MM.1S (cell line): ENCODE measurements at places on chromosomes 4 and X.

DNA sequence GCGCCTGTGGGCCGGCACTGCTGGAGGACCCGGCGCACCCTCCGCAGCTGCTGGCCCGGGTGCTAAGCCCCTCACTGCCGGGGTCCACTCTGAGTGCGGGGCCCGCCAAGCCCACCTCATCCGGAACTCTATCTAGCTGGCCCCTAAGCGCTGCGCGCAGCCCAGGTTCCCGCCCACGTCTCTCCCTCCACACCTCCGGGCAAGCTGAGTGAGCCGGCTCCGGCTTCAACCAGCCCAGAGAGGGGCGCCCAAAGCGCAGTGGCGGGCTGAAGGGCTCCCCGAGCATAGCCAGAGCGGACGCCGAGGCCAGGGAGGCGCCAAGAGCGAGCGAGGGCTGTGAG is 75.2 kb downstream of the QDPR start:
- no peaks in the 10 kb centered on the region for H3K27me3 ChIP-seq
- no peak overlapping the region for H3K4me3 ChIP-seq
- DNase-seq: no peak
- no peak overlapping the region for H3K27ac ChIP-seq

DNA sequence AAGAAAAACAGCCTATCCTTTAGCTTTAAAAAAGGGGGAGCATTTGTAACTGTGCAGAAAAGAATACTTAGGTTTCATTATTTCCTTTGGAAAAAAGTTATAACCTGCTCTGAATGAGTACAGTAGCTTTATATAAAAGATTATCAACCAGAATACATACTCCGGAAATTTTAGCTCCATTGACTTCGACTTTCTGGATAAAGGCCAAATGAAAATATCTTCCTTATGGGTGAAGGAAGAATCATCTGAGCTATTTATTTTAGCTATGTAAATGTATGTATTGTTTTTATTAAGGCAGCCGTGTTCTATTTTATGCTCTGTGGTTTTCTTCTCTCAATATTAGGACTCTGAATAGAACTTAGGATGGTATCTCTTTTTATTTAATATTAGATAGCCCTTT is 69.0 kb upstream of the ETNPPL start:
- H3K36me3 ChIP-seq: no peaks in the 10 kb centered on the region
- H3K27me3 ChIP-seq: no peaks in the 10 kb centered on the region
- no peak overlapping the region for H3K27ac ChIP-seq
- peaks cover 31% of the 10 kb centered on the region for H3K4me1 ChIP-seq

DNA sequence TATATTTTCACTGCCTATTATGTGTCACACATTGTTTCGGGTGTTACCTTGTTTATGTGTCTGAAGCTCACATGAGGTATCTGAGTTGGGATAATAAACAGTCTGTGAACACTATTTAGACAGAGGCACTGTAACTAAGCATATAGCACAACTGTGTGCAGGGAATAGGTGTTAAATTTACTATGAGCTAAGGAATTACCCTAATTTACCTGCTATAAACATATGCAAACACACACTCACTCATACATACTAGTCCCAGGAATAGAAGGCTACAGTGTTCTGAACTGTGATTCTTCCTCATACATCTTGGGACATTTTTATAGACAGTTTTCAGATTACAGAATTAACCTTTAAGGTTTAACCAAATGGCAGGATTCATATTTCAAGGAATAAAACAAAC is 127.6 kb upstream of the SPANXN4 start:
- no peak overlapping the region for H3K27ac ChIP-seq
- H3K36me3 ChIP-seq: no peaks in the 10 kb centered on the region
- no peak overlapping the region for H3K4me3 ChIP-seq
- H3K27me3 ChIP-seq: no peaks in the 10 kb centered on the region

DNA sequence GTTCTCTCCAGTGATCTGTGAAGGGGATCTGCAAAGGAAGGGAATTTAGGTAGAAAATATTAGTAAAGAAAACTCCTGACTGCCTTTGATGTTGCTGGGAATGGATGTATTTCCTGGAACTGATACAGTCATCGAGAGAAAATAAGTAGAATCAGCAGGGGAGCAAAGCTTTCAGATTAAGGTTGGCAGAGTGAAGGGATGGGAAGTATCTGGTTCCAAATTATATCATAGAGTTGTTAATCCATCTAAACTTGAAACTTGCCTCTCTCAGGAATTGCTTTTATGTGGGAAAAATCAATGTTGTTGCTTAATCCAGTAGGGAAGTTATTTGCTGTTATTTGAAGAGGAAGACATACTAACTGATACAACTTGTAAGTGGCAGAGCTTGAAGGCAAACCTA is 19.3 kb downstream of the EPHA5 start:
- no peaks in the 10 kb centered on the region for H3K27me3 ChIP-seq
- no peaks in the 10 kb centered on the region for H3K36me3 ChIP-seq
- no peak for DNase-seq
- H3K4me3 ChIP-seq: no peak overlapping the region

GRCh38 chr4:122458625-122459024 is 2.1 kb upstream of the IL2 start:
- H3K4me1 ChIP-seq: peaks cover 12% of the 10 kb centered on the region; the same call in 1 of the 2 replicates
- H3K27ac ChIP-seq: no peak overlapping the region
- peaks cover 13% of the 10 kb centered on the region for H3K27me3 ChIP-seq
- H3K36me3 ChIP-seq: no peaks in the 10 kb centered on the region
- H3K4me3 ChIP-seq: no peak overlapping the region

DNA sequence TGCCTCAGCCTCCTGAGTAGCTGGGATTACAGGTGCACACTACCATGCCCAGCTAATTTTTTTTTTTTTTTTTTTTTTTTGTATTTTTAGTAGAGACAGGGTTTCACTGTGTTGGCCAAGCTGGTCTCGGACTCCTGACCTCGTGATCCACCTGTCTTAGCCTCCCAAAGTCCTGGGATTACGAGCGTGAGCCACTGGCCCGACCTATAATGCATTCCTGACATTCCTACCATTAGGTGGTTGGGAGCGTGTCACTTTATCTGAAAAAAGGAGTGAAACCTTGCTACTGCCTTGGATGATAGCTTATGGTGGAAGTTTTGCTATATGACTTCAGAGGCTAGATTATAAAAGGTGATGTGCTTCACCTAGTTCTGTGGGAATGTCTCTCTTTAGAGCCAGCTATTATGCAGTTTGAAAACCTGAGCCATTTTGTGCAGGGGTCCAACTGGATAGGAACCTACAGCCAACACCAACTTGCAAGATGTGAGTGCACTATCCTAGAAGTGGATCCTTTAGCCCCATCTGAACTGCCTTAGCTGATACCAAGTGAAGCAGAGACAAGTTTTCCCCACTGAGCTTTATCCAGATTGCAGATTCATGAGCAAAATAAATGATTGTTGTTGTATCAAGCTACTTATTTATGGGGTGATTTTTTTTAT is 29.8 kb upstream of the EMCN start:
- peaks cover 38% of the 10 kb centered on the region for H3K4me1 ChIP-seq
- H3K27ac ChIP-seq: peak overlapping the region; percentile 43; the same call in 1 of the 2 replicates
- no peak for DNase-seq
- H3K36me3 ChIP-seq: no peaks in the 10 kb centered on the region
- no peaks in the 10 kb centered on the region for H3K27me3 ChIP-seq

DNA sequence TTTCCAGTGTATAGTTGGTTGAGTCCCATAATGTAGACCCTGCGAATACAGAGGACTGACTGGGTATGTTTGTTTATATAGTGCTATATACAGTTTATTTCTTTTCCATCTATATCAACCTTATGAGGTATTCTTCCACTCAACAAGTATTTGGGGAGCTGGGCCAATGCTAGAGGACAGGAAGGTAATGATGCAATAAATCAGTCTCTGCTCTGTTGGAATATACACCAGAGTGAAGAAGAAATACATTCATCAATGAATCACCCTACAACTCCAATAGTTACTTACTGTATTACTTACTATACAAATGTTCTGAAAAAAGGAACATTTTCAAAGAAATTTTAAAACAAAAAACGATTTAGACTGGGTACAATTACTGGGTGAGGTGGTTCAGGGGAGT is 2.1 kb upstream of the ARSJ start:
- no peaks in the 10 kb centered on the region for H3K4me1 ChIP-seq
- no peak overlapping the region for H3K27ac ChIP-seq
- no peaks in the 10 kb centered on the region for H3K36me3 ChIP-seq
- no peaks in the 10 kb centered on the region for H3K27me3 ChIP-seq
- DNase-seq: no peak

GRCh38 chrX:43176686-43177085 is 398.7 kb upstream of the PPP1R2C start:
- no peaks in the 10 kb centered on the region for H3K4me1 ChIP-seq
- H3K4me3 ChIP-seq: no peak overlapping the region
- H3K27me3 ChIP-seq: no peaks in the 10 kb centered on the region
- H3K36me3 ChIP-seq: no peaks in the 10 kb centered on the region
- H3K27ac ChIP-seq: no peak overlapping the region
- DNase-seq: no peak

GRCh38 chrX:16635040-16635439 is 14.9 kb upstream of the S100G start:
- no peaks in the 10 kb centered on the region for H3K36me3 ChIP-seq
- no peak overlapping the region for H3K27ac ChIP-seq
- no peak overlapping the region for H3K4me3 ChIP-seq
- no peak for DNase-seq
- no peaks in the 10 kb centered on the region for H3K27me3 ChIP-seq

DNA sequence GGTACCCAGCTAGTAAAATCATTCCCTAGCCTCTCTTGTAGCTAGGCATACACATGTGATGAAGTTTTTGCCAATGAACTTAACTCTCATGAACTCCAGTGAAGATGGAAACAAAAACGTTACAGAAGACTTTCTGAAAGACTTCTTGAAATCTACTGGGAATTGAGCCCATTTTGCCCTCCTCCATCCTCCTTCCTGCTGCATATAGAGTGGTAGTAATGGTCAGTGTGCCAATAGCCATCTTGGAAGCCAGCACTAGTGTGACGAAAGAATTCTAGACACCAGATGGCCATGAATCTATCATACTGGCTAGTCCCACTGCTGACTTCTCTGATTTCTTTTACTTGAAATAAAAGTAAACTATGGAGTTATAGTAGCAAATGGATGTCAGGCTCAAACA is 30.9 kb upstream of the PPA2 start:
- H3K36me3 ChIP-seq: no peaks in the 10 kb centered on the region
- H3K4me1 ChIP-seq: no peaks in the 10 kb centered on the region
- DNase-seq: no peak
- no peak overlapping the region for H3K27ac ChIP-seq
- no peaks in the 10 kb centered on the region for H3K27me3 ChIP-seq

DNA sequence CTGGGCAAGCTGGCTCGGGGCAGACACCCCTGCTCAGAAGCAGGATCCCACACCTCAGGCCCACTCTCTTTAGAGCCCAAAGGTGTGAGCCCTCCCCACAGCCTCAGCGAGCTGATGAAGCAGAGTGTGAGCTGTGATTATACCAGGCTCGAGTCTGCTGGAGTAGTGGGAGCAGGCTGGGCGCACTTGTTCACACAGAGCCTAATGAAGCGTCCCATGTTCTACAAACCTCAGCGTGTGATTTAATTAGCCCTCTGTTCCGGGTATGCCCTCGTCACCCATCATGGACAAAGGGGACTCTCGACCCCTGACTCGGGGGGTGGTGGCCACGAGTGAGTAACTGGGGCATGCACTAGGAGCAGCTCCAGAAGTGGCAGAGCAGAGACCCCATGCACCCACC is 62.3 kb downstream of the PPP2R2C start:
- H3K27me3 ChIP-seq: peaks cover 73% of the 10 kb centered on the region
- no peaks in the 10 kb centered on the region for H3K36me3 ChIP-seq
- no peaks in the 10 kb centered on the region for H3K4me1 ChIP-seq
- H3K4me3 ChIP-seq: no peak overlapping the region
- no peak overlapping the region for H3K27ac ChIP-seq
- no peak for DNase-seq

- H3K4me3 ChIP-seq: no peak overlapping the region
- H3K27me3 ChIP-seq: no peaks in the 10 kb centered on the region
- peaks cover 6% of the 10 kb centered on the region for H3K4me1 ChIP-seq
- no peak for DNase-seq
- no peak overlapping the region for H3K27ac ChIP-seq
- no peaks in the 10 kb centered on the region for H3K36me3 ChIP-seq
These were observed 16.6 kb upstream of the GASK1B start for GRCh38 chr4:158189422-158189821.

GRCh38 chr4:143554728-143555597 is 41.5 kb downstream of the SMARCA5 start:
- H3K36me3 ChIP-seq: peaks cover 3% of the 10 kb centered on the region; the same call in 1 of the 2 replicates
- DNase-seq: no peak
- no peak overlapping the region for H3K4me3 ChIP-seq
- no peak overlapping the region for H3K27ac ChIP-seq
- 0 out of 2 replicates have a peak, but pooled peaks cover 4% of the 10 kb centered on the region for H3K4me1 ChIP-seq

- H3K4me1 ChIP-seq: 0 out of 2 replicates have a peak, but pooled peaks cover 3% of the 10 kb centered on the region
- no peak overlapping the region for H3K27ac ChIP-seq
- peak overlapping the region; percentile 69 for H3K4me3 ChIP-seq
- no peaks in the 10 kb centered on the region for H3K36me3 ChIP-seq
- no peak for DNase-seq
These were observed 824 bp upstream of the HMGB3 start for GRCh38 chrX:150982235-150982787.

GRCh38 chr4:101018836-101019235 is 328.5 kb downstream of the PPP3CA start:
- H3K36me3 ChIP-seq: no peaks in the 10 kb centered on the region
- H3K27ac ChIP-seq: peak overlapping the region; percentile 92
- H3K27me3 ChIP-seq: no peaks in the 10 kb centered on the region
- H3K4me1 ChIP-seq: peaks cover 42% of the 10 kb centered on the region
- peak; percentile 88 for DNase-seq
- H3K4me3 ChIP-seq: no peak overlapping the region

DNA sequence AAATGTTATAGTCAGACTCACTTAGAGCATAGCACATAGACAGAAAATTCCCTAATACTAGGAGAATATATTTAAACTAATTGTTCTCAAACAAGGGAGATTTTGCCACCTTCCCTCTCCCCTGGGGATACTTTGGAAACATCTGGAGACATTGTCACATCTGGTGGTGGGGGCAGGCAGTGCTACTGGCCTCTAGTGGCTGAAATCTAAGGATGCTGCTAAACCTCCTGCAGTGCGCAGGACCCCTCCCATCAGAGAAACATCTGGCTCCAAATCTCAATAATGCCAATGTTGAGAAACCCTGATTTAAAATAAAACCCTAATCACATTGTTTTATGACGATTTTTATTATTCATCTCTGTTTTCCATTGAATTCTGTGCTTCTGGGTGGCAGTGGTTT is 244.9 kb downstream of the FRMPD4 start:
- no peak for DNase-seq
- no peak overlapping the region for H3K4me3 ChIP-seq
- H3K27ac ChIP-seq: no peak overlapping the region
- no peaks in the 10 kb centered on the region for H3K27me3 ChIP-seq
- H3K4me1 ChIP-seq: no peaks in the 10 kb centered on the region

- H3K27ac ChIP-seq: no peak overlapping the region
- H3K4me3 ChIP-seq: no peak overlapping the region
- 0 out of 2 replicates have a peak, but pooled peaks cover 3% of the 10 kb centered on the region for H3K4me1 ChIP-seq
- H3K36me3 ChIP-seq: no peaks in the 10 kb centered on the region
- H3K27me3 ChIP-seq: no peaks in the 10 kb centered on the region
These were observed 33.0 kb downstream of the SMS start for GRCh38 chrX:21973321-21974010.

- no peaks in the 10 kb centered on the region for H3K4me1 ChIP-seq
- no peak overlapping the region for H3K27ac ChIP-seq
- H3K27me3 ChIP-seq: no peaks in the 10 kb centered on the region
- H3K36me3 ChIP-seq: no peaks in the 10 kb centered on the region
- no peak overlapping the region for H3K4me3 ChIP-seq
- no peak for DNase-seq
These were observed 44.3 kb downstream of the BMPR1B start for GRCh38 chr4:94802091-94802490.

GRCh38 chr4:104490096-104490769 is 4.5 kb downstream of the CXXC4 start:
- no peaks in the 10 kb centered on the region for H3K36me3 ChIP-seq
- peak; percentile 88 for DNase-seq
- H3K4me3 ChIP-seq: peak overlapping the region; percentile 82
- no peaks in the 10 kb centered on the region for H3K27me3 ChIP-seq
- H3K4me1 ChIP-seq: peaks cover 29% of the 10 kb centered on the region
